DMS53 (cell line): ENCODE measurements at places on chromosomes 3 and 15.

GRCh38 chr3:188233320-188233719 is 79.4 kb downstream of the LPP start:
- no peak for DNase-seq

- no peak for DNase-seq
Observed at GRCh38 chr3:118478706-118479276, 555.9 kb downstream of the IGSF11 start.

GRCh38 chr3:111314181-111314873 is 227.7 kb upstream of the CD96 start:
- peak; percentile 20 for DNase-seq

- DNase-seq: peak; percentile 47
Observed at GRCh38 chr15:58423831-58424608, 7.8 kb upstream of the LIPC start.

GRCh38 chr3:102791641-102792589 is 357.1 kb downstream of the ZPLD1 start:
- DNase-seq: no peak

DNA sequence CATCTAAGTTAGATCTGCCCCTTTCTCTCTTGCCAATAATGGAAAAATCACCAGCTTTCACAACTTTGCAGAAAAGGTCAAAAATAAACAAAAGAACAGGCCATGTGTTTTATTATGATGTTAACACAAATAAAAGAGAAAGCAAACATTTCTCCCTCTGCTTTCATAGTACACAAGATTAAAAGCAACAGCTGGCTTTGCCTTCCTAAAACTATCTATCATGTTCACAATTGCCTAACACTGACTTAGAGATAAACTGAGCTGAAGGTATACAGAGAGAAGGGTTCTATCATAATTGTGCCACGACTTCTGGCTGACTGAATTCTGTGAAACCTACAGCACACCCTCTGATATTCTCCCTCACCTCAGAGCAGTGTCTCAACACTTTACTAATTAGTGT is 29.4 kb downstream of the AADAC start:
- peak; percentile 50 for DNase-seq

DNA sequence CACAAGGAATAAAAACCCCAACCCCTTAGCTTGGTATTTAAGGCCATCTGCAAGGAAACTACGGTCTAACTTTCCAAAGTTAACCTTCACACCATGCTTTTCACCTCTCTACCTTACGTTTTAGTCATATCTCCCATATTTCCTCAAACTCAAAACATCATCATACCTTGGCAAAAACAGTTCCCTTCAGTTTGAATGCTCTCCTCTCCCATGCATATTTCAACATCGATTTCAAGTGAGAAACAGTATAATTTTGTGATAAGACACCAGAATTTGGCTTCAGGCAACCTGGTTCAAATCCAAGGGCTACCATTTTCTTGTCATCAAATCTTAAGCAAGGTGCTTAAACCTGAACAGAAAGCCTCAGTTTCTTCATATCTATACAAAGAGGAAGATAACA is 108.2 kb downstream of the THRB start:
- no peak for DNase-seq

- DNase-seq: no peak
Observed at GRCh38 chr15:85167568-85167967, 185.9 kb downstream of the PDE8A start.
